ENCODE measurements at places on chromosomes 11 and 22.

GRCh38 chr11:64234647-64235379, 429 bp downstream of the VEGFB start:
- peak; percentile 63 for DNase-seq

- DNase-seq: peak; percentile 90
Observed at GRCh38 chr11:57335343-57336110, at the start of gene SSRP1. Gene SSRP1 (minus strand): TSS chr11:57335892. CDS start chr11:57335121, 771 bp downstream.

- no peak for DNase-seq
Observed at GRCh38 chr11:111236383-111236782, 9.1 kb upstream of the POU2AF2 start.

GRCh38 chr22:24996420-24996952, 44.0 kb downstream of the KIAA1671 start:
- peak; percentile 27 for DNase-seq

DNA sequence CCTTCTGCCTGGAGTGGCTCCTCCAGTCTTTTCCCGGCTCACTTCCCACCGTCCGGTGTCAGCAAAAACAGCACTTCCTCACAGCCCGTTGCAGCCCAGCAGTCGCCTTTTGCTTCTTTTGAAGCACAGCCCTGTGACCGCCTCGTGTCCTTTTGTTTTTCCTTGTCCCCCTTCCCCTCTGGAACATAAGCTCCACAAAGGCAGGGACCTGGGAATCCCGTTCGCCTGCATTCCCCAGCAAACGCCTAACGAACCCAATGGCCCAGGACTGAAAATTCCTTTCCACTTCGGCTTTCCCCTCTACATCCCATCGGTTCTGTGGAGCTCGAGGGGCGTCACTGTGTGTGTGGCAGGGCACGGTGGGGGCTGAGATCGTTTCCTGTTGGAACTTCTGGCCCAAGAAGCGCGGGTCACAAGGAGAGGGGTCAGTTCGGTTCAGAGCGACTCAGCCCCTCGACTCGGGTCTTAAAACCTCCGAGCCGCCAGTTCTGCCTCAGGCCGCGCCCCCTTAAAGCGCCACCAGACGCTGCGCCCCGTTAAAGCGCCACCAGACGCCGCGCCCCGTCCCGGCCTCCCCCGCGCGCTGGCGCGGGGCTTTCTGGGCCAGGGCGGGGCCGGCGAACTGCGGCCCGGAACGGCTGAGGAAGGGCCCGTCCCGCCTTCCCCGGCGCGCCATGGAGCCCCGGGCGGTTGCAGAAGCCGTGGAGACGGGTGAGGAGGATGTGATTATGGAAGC, 841 bp downstream of the RIC8A start:
- peak; percentile 73 for DNase-seq

GRCh38 chr22:34198976-34199375, 278.7 kb upstream of the LARGE1 start:
- no peak for DNase-seq

- no peak for DNase-seq
Observed at GRCh38 chr22:43636086-43636485, 176.0 kb downstream of the EFCAB6 start.

DNA sequence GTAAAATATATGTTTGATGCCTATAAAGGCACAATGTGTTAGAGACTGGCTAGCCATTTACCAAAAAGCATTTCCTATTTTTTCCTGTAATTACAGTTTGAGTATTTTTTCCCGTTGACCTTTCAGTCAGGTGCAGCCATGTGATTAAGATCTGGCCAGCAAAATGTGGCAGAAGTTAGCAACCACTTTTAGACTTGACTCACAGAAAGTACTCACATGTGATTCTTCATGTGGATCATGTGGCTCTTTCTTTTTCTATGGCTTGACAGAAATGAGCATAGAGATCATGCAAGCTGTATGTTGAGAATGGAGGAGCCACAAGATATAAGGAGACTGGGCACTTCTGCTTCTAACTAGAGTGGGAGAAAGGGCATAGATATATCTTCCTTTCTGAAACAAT, 27.3 kb upstream of the RAB38 start:
- DNase-seq: no peak

DNA sequence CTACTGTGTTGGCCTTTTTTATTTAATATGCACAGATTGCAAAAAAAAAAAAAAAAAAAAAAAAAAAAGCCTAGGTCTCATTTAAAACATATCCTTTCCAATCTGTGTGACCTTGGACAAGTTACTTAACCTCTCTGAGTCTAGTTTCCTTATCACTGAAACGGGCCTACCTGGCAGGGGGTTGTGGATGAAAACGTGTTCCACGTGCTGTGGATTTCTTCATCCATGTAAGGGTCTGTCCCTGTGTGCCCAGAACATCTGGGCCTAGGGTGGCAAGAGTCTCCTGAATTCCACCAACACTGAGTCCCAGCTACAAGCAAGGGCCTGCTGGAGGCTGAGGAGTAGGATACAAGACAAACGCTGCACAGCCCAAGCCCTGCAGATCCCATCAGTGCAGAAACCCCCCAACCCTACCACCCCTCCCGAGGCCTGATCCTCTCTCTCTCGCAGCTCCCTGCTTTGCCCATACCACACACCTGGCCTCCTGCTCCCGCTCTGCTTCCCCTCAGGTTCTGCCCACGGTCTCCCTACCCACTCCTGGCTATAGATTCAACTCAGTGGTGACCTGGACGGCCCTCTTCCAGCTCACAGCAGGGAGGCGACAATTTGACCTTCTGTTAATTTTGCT, 4.7 kb upstream of the GNAZ start:
- no peak for DNase-seq

DNA sequence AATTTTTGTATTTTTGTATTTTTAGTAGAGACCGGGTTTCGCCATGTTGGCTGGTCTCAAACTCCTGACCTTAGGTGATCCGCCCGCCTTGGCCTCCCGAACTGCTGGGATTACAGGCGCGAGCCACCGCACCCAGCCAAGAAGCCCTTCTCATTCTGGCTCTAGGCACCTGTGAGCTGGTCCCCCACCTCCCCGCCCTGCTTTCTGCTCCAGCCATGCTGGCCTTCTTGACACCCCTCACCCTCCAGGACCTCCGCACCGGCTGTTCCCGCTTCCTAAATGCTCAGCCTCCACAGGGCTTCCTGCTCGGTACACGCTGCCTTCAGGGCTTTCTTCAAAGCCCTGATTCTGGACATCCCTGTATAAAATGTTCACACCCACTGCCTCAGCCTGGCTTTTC, 5.5 kb upstream of the FXYD2 start:
- no peak for DNase-seq

DNA sequence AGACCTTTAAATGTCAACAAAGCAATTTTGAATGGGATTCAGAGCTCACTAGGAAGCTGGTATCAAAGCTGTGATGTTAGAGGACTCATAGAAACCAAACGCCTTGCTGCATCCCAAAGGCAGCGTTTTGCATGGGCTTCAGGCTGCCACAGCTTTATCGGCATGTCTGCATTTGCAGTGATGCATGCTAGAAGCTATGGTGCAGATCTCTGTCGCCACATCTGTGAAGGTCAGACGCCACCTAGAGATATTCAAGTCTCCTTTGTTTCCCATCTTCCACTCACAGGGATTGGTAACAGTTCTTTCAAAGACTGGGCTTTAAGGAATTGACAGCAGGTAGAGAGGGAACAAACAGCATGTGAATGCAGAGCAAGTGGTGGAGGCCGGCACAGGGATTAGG, 47.8 kb downstream of the NTM start:
- DNase-seq: no peak

DNA sequence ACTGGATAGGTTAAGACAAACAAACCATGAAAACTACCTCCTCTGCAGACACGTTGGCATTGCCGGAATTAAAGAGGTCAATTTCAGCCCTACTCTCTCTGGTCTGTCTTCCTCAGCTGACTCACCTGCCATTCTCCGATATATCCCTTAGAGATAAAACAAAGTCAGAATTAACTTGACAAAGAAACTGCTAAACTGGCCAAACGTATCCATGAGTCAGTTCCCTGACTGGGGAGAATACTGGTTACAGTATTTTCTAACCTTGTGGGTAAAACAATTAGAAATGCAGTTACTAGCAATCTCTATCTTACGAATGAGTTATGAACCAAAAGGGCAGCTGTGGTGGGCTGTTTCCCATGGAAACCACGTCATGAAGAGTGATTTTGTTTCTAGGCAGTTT, 96.2 kb downstream of the RDX start:
- no peak for DNase-seq

DNA sequence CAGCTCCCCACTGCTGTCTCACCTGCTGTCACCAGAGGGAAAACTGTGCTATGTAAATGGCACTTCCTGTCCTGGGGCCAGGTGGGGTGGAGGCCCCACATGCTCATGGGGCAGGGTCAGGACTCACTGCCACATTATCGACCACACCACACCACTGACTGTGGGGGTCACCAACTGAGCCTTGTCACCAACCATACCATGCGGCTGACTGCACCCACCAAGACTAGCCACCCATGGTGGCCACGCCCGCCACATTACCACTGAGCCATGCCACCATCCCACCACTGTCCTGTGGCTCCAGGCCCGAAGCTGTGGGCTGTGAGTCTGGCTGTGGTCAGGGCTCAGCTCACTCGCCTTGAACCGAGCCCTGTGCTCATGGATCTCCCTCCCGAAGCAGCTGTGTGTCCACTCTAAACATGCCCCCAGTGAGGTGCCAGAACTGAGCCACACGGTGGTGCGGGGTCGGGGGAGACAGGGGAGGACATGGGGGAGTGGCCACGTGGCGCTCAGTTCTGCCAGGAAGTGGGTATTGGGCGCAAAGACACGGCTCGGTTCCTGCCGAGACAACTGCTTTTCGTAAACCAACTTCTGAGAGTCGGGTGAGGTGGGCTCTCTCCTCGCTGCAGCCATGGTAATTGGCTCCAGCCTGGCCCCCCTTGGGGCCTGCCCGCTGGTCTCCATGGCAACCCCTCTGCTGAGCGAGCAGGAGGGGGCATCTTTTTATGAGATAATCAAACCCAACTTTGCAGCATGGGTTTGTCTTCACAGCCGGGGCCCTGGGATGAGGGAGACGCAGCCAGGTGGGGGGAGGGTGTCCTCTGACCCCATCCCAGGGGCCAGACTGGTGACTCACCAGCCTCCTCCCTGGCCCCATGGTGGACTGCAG, 23.2 kb downstream of the RTN4R start:
- DNase-seq: peak; percentile 85

GRCh38 chr11:33723238-33723881, 12.9 kb downstream of the CD59 start:
- no peak for DNase-seq

GRCh38 chr11:73645121-73645969, 1.0 kb upstream of the PLEKHB1 start:
- no peak for DNase-seq

DNA sequence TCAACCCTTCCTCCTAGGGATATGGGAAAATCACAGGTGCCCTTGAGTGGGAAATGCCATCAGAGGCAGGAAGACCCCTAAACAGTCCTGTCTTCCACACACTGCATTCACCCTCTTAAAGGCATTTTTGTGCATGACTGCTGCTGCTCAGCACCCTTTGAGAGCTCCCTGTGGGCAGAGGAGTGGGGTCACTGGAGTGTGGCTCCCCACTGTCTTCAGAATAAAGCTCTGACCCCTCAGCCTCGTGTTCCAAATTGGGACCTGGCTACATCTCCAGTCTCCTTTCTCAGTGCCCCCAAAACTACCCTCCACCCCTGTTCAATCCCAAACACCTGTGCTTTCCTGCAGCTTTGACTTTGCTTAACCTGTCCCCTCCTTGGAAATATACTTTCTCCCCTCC, 46.6 kb downstream of the CHRDL2 start:
- DNase-seq: no peak

GRCh38 chr22:27181537-27181936, 524.1 kb downstream of the MIAT start:
- no peak for DNase-seq

- DNase-seq: no peak
Observed at GRCh38 chr11:122799406-122800105, 38.7 kb upstream of the CRTAM start.

GRCh38 chr11:129947474-129947873, 52.1 kb upstream of the NFRKB start:
- no peak for DNase-seq

GRCh38 chr11:62204430-62204829, 4.0 kb upstream of the SCGB2A1 start:
- no peak for DNase-seq

- DNase-seq: no peak
Observed at GRCh38 chr11:8258289-8258688, 5.4 kb downstream of the LMO1 start.

- peak; percentile 70 for DNase-seq
Observed at GRCh38 chr11:112219476-112220232, 6.6 kb upstream of the PTS start.

All from NCI-H146 (cell line).